CD4-positive, alpha-beta T cell treated with Interleukin-10 for 1 hour (primary cell): ENCODE measurements at places on chromosomes 12 and 14.

- DNase-seq, result no peak
Measured at GRCh38 chr14:54291491-54292191, 105.2 kb upstream of the CDKN3 start.

DNA sequence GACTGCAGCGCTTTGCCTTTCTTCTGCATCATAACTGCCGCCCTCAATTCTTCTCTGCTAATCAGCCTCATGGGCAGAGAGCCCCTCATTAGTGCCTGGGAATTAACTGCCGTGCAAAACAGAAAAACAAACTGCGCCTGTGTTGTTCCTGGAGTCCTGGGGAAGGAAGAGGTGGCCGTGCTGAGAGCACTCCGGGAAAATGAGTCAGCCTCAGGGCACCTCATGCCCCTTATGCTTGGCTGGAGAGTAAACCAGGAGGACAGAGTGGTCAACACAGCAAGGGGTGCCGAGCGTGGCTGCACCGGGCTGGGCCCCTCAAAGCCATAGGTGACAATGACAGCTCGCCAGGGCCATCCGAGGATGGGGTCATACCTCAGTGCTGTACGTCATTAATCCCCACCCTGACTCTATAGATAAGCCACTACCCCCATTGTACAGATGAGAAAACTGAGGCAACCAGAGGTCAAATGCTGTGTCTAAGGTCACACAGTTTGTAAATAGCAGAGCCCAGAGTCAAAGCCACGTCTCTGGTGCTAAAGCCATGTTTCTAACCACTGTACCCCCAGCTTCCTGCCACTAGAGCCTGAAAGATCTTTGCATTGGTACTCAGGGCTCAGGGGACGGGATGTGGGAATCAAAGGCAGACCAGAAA is 74.4 kb downstream of the RIMBP2 start:
- DNase-seq, result no peak

GRCh38 chr12:15334225-15334624 is 11.9 kb downstream of the PTPRO start:
- DNase-seq, result no peak

- DNase-seq, result no peak
Measured at GRCh38 chr14:103857256-103857655, 9.9 kb upstream of the PPP1R13B start.

- DNase-seq, result peak; percentile 35
Measured at GRCh38 chr14:24695265-24696241, 61.6 kb upstream of the GZMB start.

GRCh38 chr12:25384038-25384892 is 133.5 kb upstream of the KRAS start:
- peak; percentile 32 for DNase-seq

DNA sequence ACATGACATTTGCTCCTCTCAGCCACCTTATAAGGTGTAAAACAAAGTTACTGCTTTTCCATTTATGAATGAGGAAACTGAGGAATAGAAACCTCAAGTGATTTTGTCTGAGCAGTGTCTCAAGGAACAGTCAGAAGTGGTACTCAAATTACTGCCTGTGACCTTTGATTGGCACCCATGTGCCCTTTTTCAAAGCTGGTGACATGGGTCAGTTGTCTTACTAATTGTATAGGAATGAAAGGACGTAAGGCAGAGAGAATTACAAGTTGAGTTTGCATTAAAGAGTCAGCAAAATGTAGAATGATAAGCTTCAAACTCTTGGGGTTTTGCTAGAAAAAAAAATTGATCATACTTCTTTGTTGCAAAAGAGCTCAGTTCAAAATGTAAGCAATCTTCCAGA is 129.1 kb downstream of the GTF2A1 start:
- DNase-seq, result no peak

GRCh38 chr14:40098468-40098867 is 666.2 kb upstream of the FBXO33 start:
- DNase-seq, result no peak

- no peak for DNase-seq
Measured at GRCh38 chr14:55370883-55371455, 40.7 kb downstream of the ATG14 start.

GRCh38 chr14:25122211-25122610 is 72.3 kb upstream of the STXBP6 start:
- no peak for DNase-seq

GRCh38 chr14:104397956-104398355 is 181.6 kb upstream of the C14orf180 start:
- DNase-seq, result no peak

DNA sequence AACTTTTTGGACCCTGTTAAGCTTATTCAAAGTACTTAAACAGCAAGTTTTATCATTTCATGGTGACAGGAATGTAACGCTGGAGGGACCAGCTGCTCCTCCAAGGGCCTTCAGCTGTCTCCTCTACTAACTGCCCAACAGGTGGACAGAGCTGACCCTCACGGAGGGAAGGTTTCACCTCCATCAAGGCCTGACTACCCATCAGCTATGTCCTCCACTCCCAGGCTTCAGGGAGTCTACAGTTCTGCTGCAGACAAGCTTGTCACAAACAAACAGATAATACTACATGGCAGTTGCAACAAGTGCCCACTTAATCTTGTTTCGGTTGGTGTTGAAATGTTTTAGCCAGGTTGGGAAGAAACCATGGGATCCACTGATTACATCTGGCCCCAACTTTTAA is 175.1 kb downstream of the TTC7B start:
- DNase-seq, result no peak

- no peak for DNase-seq
Measured at GRCh38 chr12:92926549-92926948, 2.5 kb downstream of the EEA1 start.
